Right ventricle myocardium inferior (tissue), 1 donor: ENCODE measurements at places on chromosomes 5 and 9. TPM values are rescaled to one million over a fixed set of nuclear protein-coding genes. Genes with fewer than 3 reads are reported as not detected.

Gene MYOT
- 22.4 TPM for total RNA-seq

Gene ANXA2R
- 0.84 TPM for total RNA-seq

Gene SPATA31E1
- not detected for total RNA-seq

Gene GFI1B
- 0.43 TPM for total RNA-seq

DNA sequence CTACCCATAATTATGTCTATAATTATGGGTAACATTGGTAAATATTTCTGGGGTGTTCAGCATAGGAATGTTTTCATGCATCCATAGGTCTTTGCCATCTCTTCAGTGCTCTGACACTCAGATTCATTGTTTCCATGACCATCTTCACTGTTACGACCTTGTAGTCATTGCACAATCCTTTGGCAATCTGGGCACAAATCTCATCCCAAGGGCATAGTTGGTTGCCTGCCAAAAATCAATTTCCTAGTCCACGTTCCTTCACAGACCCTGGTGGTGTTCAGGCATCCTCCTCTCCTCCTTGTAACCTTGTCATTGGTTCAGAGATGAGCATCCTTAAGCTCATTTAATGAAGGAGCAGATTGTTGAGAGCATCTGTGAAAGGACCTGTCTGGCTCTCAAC is 1400.7 kb downstream of the CDH12 start:
- DNase-seq, result no peak

- DNase-seq, result no peak
Observed at GRCh38 chr9:121637713-121638220, 13.7 kb upstream of the DAB2IP start.

DNA sequence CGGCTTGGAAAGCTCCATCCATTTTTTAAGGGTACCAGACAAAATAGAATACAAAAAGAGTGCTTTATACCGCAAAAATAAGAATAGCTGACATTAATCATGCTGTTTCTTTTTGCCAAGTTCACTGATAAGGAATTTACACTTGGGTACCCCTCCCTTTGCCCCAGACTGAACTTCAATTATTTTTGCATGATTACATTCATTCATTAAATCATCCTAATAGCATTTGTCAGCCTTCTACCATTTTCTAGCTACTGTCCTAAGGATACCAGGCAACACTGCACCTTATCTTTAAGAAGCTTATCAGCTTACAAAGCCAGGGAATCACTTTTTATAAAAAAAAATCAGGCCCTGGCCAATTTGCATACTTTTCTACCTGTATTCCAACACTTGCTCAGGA is 48.4 kb downstream of the YIPF5 start:
- no peak for DNase-seq

GRCh38 chr9:133897675-133898074 is 94.4 kb downstream of the VAV2 start:
- DNase-seq, result no peak

GRCh38 chr5:135328128-135328687 is 70.8 kb downstream of the MACROH2A1 start:
- no peak for DNase-seq

DNA sequence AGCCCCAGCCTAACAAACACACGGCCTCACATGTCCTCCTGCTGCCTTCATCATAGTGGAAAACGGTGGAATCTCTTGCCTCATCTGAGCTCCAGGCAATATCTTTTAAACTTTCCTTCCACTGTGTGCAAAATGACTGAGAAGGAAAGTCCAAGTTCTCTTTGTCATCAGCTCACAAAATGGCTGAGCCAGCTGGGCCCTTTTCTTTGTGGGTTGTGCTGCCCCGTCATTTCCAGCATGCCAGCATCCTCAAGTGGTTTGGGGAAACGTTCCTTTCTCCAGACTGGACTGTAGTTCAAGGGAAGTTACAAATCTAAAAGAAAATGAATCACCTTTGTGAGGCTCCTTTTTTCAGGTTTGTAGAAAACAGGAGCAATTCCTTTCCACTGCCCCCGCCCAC is 171.1 kb upstream of the FSTL4 start:
- DNase-seq, result no peak
